Mammary epithelial cell (primary cell): ENCODE measurements at places on chromosomes 7 and 10. TPM values are rescaled to one million over a fixed set of nuclear protein-coding genes. Genes with fewer than 3 reads are reported as not detected.

Gene ARF5
- total RNA-seq: 196 TPM

Gene SOSTDC1
- 0.73 TPM in 1 of 2 replicates, not detected in the other for total RNA-seq

Gene GTF2IRD1
- 35.1 and 52.6 TPM in 2 replicates for total RNA-seq

Gene HSPB1
- total RNA-seq: 523 TPM

DNA sequence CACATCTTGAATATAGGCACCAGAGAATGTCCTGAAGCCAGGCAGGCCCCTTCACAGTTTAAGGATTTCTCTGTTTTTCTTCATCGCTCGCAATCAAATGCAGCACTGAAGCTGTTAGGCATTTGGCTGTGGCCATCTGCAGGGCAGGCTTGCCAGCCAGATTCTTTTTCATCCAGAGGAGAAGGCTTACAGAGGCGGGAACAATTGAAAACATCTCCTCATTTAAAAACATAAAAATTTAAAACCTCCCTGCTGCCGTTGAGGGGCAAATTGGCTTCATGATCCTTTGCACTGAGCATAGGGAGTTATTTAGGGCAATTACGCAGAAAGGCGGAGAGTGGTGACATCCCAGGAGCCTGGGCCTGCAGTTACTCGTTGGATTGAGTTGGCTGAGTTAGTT lies 500.0 kb downstream of the TYW1 start:
- DNase-seq: no peak

GRCh38 chr7:158023681-158024350 lies 563.8 kb downstream of the PTPRN2 start:
- no peak for DNase-seq

DNA sequence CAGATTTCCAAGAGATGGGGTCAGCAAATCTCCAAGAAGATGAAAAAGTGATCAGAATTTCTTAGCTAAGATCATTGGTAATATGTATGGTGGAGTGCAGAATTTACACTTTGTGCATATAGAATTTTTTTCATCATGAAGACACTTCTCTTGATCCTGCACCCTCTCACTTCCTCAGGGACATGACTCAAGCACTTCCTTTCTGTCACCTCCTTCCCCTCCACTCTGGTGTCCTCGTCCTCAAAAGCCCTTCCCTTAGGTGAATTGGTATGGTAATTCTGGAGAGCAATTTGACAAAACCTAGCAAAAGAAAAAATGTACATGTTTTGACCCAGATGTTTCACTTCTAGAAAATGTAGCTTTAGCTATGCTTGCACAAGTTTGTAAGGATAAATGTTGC lies 18.1 kb downstream of the CALN1 start:
- DNase-seq: no peak

GRCh38 chr7:127751490-127752448 lies 99.8 kb downstream of the SND1 start:
- DNase-seq: peak; percentile 10

DNA sequence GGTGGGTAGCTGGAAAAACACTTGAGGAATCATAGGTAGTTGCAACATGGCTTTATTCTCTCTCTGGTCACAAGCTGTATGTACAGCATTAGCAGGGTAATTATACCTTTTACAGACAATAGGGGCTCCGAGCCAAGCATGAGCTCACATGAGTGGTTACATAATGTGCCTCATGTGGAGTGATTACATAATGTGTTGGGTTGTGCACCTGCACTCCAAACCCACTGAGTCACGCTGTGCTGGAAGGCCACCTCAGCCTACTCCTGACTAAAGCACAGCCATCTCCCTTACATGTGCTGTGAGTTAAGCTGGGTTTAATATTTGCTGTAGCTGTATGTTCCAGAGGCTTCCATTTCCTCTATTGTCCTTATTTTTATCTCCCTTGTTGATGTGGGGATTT lies 348.7 kb upstream of the SEMA3C start:
- peak; percentile 97 for DNase-seq

GRCh38 chr7:42886129-42886528 lies 25.7 kb downstream of the C7orf25 start:
- peak; percentile 14 for DNase-seq

DNA sequence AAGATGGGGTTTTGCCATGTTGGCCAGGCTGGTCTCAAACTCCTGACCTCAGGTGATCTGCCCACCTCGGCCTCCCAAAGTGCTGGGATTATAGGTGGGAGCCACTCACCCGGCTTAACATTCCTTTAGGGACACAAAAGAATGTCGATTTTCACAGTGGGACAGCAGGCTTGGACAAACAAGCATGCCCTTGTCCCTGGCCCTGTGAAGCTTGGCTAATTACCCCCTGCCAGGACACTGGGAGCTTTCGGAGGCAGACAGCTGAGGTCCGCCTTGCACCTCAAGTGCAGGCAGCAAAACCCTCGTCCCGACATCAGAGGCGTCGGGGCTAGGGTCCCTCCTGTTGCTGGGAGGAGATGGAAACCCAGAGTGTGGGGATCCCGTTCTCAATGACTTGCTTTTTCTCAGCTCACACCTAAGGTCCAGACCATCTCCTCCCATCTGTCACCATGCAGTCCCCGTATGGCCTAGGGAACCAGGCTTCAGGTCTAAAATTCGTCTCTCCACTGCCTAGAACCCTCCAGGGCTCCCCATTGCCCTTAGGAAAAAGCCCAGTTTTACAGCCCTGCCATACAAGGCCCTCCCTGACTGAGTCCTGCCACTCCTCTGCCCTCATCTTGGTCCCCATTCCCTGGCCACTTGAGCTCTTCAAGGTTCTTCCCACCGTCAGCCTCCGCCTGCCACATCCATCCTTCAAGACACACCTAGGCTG lies 6.3 kb upstream of the CLIP2 start:
- no peak for DNase-seq

DNA sequence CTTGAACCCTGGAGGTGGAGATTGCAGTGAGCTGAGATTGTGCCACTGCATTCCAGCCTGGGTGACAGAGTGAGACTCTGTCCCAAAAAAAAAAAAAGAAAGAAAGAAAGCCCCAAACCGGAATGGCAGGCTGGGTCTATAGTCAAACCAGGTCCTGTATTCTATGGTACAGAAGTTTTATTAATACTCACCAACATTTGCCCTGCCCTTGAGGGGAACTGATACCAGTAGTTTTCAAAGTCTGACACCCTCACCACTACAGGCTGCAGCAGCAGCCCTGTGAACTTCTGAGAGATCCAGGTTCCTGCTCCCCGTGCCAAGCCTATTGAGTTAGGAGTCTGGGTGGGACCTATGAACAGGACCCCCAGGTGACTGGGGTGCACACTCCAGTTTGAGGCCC lies 80.6 kb downstream of the RGS10 start:
- DNase-seq: no peak
